ENCODE measurements at places on chromosomes 2 and 18.
A peak's percentile ranks its signal among the peaks of the same experiment; 100 is the strongest.

DNA sequence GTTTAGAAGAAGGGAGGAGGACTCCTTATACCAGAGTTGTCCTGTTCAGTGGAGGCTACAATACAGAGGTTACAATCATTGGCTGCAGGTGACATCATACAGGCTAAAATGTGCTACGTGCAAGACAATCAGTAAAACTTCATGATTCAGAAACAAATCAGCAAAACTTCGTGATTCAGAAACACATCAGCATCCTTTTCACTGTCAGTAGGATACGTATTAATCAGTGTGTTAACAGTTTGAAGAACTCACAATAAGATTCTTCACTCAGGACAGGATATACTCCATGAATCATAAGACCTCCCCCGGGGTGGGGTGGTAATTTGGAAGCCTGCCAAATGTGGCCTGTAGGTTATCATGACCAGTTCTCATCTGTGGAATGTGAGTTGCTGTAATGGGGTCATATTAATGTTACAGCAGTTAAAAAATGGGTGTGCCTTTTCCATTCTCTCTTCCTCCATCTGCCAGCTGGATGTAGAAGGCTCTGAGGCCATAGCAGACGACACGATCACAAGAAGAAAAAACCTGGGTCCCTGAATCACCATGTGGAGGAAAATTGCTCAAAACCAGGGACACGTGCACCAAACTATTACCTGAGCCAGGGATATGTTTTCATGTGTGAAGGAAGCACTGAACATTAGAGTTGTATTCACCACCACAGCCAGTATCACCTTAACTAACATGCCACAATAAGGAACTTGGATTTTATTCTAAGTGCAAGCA, 134.8 kb upstream of the CREB1 start:
- DNase-seq, result no peak

DNA sequence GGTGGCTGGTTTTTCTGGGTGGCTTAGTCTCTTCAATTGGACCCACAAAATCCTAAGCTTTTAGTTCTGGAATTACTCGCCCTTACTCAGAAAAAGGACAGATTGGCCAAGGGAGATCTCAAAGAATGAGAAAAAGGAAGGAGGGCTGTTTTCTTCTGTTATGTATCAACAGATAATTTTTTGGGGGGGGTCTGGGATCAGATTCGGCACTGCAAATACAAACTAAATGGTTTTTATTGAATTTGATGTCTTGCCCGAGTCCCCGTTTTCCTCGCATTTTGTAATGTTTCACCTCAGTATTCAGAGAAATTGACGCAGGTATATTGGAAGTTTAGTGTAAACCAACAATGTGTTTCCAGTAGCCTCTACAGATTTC, 762 bp downstream of the YIPF4 start:
- no peak for DNase-seq

DNA sequence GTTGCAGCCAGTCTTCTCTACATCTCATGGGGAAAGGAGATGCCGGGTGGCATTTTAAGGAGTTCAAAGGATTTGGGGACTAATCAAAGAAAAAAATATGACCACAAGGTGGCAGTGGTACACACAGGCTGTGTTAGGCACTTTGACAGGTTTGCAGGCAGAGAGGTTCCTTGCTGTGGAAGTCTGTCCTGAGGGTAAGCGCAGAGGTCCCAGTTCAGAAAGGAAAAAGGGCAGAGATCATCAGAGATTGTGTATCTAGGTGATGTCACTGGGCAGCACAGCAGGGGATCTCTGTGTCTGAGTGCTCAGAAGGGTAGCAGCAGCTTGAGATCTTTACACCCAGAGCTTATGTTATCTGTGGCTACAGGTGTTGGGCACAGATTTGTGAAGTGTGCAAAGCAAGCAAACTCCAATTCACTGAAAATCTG, 231.4 kb downstream of the LRRTM1 start:
- DNase-seq, result no peak

DNA sequence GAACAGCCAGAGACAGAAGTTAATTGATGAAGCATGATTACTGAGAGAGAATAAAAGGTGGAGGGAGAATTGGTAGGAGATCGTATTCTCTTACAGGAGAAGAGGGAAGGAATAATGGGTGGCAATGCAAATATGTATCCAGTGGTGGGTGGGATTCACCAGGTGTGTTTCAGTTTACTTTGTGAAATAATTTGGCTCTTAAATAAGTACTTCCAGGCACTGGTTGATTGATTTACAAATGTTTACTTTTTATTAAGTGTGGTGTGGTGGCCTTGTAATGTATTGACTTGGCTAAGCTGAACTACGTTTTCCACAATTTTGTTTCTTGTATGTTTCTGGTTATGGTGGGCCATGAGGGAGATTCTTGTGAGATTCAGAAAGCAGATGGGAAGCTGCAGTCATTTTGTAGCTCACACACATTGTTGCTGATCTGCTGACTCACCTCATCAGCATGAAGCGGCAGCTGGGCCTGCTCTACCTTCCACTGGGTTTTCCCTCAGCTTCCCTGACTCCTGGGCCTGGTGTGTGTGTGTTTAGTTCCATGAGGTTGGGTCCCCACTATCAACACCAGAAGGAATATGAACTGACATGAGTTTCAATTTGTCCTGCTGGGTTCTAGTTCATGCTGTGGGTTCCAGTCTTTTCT, 32.6 kb downstream of the MYL12B start:
- DNase-seq, result no peak

DNA sequence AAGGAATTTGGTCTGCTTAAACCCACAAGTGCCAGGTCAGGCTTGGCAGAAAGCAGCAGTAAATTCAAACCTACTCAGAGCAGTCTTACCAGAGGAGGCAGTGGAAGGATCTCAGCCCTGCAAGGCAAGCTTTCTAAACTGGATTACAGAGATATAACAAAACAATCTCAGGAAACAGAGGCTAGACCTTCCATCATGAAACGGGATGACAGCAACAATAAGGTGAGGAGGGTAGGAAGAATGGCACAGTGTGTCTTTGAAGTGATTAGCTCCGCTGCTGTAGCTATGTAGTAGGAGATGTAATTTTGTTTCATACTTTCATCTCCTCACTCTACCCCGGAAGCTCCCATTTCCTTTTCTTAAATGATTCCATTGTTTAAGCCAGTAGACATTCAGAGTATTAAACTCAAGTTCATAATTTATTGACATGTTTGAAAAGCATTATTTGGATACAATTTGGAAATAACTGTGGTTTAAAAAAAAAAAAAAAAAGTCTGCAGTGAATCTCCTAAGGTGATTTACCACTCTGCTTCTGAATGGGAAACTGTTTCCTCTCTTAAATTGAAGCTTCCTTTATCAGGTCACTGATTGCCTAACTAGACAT, 29.4 kb upstream of the DYSF start:
- no peak for DNase-seq

DNA sequence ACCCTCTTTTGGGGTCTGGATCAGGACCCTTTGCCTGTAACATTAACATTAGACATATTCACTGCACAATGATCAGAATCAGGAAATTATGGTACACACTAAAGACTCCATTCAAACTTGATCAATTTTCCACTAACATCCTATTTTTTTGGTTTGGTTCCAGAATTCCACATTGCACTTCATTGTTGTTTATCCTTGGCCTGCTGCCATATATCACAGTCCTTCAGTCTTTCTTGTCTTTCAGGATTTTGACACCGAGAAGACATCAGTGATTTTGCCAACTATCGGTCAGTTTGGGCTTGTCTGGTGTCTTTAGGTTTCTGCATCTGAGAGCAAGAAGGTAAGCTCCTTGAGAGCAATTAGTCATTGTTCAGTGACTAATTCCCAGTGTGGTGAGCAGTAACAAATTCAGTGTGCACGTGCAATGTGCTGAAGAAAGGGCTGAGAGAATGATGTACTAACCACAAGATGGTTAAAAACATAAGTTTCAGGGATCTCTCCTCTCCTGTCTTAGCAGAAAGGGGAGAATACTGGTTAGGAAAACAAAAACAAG, 23.5 kb downstream of the MARCHF4 start:
- DNase-seq, result no peak

GRCh38 chr18:51621864-51622160, 424.3 kb upstream of the MEX3C start:
- no peak for DNase-seq

- no peak for DNase-seq
Observed at GRCh38 chr18:32460171-32460731, 10.4 kb downstream of the GAREM1 start.

DNA sequence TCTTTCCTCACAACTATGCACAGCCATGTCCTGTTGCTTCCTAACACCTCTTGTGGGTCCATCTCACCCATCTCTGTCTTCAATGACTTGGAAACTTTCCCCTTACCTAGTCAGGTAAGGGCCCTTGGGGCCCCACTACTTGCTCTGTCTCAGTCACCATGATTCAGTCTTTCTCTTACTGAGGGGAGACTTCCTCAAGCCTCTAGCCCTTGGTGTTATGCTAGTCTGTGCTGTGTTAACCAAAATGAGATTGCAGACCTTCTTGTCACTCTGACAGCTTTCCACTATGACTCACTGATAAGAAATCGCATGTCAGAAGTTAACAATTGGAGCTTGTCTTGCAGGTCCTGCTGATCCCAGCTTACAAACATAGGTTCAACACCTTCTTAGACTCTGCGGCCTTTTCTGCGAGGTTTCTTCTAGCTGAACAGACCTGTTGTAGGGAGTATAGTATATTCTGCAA, 65.3 kb downstream of the WDR75 start:
- no peak for DNase-seq

- DNase-seq, result no peak
Observed at GRCh38 chr2:28539118-28539541, 43.3 kb downstream of the PLB1 start.

DNA sequence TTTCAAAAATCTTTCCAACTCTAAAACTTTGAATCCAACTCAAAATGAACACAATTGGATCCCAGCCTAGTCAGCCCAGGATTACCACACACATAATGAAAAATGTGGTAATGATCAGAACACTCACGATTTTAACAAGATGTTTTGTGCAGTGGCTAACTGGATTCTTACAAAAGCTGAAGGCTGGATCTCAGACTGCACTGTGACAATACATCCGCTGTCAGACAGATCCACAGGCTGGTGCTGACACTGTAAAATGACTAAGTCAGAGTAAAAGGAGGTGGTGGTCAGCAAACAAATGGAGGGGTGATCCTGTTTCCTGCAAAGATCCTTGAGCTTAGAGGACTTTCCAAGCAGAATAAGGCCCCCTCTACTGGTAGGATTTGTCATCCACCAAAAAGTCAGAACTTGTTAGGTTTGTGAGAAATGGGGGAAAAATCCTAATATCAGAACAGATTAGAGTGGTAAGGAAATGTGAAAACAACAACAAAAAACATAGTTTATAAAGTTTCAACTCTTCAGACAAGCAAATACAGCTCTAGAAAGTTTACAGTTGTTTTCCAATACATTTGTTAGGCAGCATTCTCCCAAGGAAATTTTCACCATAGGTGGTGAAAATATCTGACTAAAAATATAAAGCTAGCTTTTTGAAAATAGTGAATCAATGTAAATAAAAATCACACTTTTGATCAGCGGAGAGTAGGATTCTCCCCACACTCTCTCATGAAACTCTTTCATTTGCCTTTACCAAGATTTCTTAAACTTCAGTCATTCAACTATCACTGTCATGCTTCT, 211.9 kb downstream of the AGPS start:
- DNase-seq, result no peak

- DNase-seq, result no peak
Observed at GRCh38 chr2:199743415-199744120, 107.4 kb downstream of the FTCDNL1 start.

DNA sequence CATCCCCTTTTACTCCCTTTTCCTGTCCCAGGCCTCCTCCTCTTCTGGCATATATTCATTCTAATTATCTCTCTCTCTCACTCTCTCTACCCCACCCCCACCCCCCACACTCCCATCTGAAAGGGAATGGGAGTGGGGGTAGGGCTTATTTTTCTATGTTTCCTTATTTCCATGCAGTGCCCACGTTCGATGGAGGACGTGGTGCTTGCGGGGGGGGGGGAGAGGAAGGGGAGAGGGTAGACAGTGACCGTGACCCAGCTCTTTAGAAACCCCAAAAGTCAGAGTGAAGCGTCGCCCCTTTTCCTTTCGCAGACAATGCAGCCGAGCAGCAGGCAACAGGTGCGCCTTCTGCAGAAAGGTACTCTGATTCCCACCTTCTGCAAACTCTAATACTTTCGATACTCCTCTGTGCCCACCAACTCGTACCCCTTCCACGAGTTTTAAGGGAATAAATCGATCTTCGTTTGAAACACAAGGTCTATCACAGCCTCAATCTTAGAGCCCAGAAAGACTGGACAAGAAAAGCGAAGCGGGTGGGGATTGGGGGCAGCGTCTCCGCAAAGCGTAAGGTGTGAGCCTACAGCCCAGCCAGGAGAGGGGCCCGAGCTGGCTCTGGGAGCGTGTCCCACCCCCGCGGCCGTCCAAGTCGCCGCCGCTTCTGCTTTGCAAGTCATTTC, 891 bp upstream of the NR4A2 start:
- DNase-seq, result peak; percentile 39

- DNase-seq, result no peak
Observed at GRCh38 chr2:80145499-80145898, 159.1 kb downstream of the LRRTM1 start.

DNA sequence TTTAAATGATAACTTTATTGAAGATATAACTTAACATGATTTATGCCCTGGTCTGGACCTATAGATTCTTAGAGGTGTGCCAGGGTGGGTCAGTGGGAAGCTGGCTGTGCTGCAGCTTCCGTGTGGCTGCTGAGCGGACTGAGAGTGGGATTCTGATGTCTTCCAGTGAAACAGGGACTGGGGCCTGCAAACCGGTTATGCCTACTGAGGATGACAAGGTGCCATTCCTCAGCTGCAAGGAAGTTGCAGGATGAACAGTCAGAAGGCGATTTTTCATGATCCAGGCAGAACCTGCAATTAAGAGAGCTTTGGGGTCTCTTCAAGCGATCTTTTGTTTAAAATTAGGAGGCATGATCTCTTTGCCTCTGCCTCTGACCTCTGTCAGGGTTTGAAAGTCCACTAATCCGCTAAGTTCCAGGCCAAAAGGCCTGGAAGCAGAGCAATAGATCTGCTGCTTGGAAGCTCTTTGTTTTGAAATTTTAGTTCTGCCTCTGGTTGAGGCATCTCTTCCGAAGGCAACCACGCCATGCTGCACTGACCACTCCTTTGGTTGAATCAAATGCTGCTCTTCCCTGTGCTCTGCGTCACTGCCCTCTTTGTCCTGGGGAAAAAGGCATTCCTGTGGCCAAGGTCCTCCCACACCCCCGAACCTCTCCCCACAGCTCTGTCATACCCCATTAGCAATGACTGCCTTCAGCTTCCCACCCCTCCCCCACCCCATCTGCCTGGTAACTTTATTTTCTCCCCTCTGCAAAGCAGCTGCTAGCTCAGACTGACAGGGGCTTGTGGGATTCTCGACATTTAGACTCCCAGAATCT, 2.0 kb downstream of the TMEM169 start:
- DNase-seq, result no peak

DNA sequence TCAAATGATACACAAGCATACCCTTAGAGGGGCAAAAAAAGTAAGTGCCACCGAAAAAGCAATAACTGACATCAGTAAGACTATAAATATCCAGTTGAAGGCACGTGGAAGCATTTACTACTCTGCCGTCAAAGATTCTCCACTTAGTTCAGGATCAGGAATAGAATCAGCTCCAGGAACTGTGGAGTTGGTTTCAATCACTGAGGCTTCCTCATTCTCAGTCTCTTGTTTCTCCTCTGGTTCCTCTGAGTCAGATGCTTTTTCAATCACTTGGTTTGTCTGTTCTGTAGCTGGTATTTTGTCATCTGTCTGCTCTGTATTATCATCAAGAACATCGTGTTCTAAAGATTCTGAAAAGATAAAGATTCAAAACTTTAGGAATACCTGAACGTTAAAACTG, 72.2 kb downstream of the LNPK start:
- DNase-seq, result no peak

GRCh38 chr2:159907909-159908308, 109.9 kb upstream of the CD302 start:
- no peak for DNase-seq

All from central memory CD8-positive, alpha-beta T cell (primary cell).